Activated CD4-positive, alpha-beta memory T cell treated with anti-CD3 and anti-CD28 coated beads, Interleukin-2, amount 10 ng/mL, durations not matched to agents 7 days and 5 days (primary cell): ENCODE measurements at places on chromosomes 6 and 20. TPM values are rescaled to one million over a fixed set of nuclear protein-coding genes. Genes with fewer than 3 reads are reported as not detected.

The MDFI gene
- total RNA-seq = not detected

DNA sequence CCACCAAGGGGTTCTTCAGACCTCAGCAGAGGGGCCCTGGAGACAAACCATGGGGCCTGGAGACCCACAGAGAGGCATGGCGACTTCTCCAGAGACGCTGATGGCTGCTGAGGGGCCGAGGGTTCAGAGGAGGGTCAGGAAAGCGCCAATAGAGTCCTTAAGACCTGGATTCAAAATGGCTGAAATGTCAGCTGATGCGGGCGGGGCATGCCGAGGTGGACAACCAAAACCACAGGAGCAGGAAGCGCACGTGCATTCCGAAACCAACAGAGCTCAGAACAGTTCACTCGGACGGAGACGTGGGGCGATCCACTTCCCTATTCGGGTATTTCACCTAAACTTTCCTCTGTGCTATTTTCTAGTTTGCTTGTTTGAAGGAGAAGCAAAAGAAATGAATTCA, 99.9 kb upstream of the RIN2 start:
- H3K4me3 ChIP-seq = no peak overlapping the region
- no peaks in the 10 kb centered on the region for H3K36me3 ChIP-seq
- DNase-seq = no peak

DNA sequence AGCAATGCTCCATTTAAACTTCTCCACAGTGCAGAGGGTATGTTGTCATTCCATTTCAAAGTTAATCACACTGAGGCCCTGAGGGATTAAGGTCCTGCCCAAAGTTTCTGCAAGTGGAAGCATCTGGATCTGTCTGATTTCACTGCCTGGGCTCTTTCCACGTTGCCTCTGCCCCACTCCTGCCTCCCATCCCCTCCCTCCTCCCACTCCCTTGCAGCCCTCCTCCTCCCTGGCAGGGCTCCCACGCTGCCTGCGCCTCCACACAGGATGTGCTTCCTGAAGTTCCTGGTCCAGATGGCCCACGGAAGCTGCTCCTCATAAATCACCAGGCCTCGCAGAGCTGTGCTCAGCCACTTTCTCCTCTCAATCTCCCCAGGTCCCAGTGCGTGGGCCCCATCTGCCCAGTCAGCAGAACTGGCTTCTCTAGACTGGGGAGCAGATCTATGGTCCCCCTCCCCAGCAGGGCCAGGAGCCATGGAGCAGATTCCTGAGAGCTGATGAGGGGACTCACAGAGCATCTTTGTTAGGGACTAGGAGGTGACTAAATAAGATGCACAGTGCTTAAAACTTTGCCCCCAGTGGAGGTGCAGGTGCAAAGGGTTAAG, 65.4 kb upstream of the MAFB start:
- H3K27me3 ChIP-seq = peaks cover 2% of the 10 kb centered on the region
- H3K27ac ChIP-seq = no peak overlapping the region
- peaks cover 34% of the 10 kb centered on the region for H3K4me1 ChIP-seq
- no peak overlapping the region for H3K4me3 ChIP-seq
- DNase-seq = no peak

GRCh38 chr20:63177785-63178445, 38.0 kb downstream of the YTHDF1 start:
- peaks cover 7% of the 10 kb centered on the region for H3K4me1 ChIP-seq
- H3K36me3 ChIP-seq = peaks cover 3% of the 10 kb centered on the region
- peaks cover 42% of the 10 kb centered on the region for H3K27me3 ChIP-seq
- H3K27ac ChIP-seq = no peak overlapping the region
- no peak overlapping the region for H3K4me3 ChIP-seq
